ENCODE measurements at places on chromosomes 3 and 15.

- DNase-seq: no peak
Observed at GRCh38 chr3:170780471-170780870, 89.5 kb downstream of the RPL22L1 start.

DNA sequence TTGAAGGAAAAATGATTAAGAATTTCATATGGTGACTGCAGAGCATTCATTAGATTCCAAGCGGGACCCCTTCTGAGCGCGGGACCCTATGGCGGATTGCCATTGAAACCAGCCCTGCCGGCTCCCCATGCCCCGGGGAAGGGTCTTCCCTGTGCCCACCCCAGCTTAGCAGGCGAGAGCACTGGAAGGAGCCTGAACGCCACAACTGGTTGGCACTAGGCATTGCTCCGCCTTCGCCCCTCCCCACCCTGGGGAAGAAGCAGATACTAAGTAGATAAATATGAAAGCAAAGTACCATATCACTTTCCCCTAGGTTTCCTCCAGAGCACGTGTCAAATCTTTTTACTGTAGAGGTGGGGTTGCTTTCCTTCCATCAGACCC lies 70.7 kb downstream of the CYP19A1 start:
- no peak for DNase-seq

- no peak for DNase-seq
Observed at GRCh38 chr3:26587571-26587970, 35.0 kb upstream of the LRRC3B start.

DNA sequence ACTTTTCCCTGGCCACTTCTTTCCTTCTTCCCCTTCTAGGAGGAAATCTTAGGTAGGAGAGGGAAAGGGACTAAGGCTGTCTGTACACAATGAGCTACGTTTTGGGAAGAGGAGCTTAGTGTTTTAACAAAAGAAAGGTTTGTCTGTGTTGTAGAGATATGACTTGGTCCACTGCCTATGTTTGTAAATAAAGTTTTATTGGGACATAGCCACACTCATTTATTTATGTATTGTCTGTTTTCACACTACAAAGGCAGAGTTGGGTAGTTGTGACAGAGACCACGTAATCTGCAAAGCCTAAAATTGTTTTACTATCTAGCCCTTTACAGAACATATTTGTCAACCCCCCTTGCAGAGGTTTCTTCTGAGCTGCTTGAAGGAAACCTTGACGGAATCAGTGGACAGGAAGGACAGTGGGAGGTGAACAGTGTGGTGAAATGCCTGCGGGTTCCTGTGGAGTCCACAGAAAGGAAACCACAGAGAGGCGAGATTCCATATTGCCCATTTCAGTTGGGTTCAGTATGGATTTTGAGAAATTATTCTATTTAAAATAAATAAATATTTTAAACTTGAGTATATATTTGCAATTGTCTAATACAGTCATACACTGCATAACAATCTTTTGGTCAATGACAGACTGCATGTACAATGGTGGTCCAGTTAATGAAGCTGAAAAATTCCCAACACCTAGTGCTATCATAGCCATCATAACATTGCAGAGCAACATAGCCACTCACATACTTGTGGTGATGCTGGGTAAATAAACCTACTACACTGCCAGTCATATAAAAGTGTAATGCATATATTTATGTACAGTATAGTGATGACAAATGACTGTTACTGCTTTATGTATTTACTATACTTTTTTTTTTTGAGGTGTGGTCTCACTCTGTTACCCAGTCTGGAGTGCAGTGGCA lies 157.9 kb upstream of the NUDT16 start:
- DNase-seq: no peak

DNA sequence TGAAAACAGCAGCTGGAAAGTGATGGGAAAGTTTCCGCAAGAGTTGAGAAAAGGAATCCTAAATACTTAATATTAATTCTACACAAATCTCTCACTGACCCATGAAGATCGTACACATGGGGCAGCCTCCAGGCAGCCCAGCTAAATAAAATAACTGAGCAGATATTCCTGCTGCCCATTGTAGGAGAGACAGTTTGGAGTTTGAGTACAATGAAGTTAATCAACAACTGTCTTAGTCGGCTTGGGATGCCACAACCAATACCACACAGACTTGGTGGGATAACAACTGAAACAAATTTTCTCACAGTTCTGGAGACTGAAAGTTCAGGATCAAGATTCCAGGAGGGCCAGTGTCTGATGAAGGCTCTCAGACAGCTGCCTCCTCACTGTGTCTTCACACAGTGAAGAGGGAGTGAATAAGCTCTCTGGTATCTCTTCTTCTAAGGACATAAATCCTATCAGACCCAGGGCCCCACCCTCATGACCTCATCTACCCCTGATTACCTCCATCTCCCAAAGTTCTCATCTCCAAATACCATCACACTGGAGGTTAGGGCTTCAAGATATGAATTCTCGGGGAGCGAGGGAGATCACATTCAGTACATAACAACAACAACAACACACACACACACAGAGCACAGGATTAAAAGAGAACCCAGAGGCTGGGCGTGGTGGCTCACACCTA lies 9.7 kb downstream of the TRPM7 start:
- no peak for DNase-seq

DNA sequence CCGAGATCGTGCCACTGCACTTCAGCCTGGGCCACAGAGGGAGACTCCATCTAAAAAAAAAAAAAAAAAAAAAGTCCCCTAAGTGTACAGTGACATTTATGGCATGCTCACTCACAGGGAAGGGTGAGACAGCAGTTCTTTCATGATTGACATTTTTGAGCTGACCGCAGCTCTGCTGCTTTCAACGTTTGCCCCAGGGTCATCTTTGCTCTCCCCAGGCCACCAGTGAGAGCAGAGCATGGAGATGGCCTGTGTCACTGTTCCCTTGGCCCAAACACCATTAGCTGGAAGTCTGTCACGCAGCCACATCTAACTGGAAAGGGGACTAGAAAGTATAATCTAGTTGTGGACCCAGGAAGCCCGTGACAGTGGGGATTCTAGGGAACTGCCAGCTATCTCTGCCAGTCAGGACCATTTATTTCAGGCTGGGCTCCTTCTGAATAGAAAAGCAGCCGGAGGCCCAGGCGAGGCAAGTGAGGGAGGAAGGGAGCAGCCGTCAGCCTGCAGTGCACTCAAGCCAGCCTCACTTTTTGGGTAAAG lies 193.4 kb upstream of the HES1 start:
- DNase-seq: no peak

DNA sequence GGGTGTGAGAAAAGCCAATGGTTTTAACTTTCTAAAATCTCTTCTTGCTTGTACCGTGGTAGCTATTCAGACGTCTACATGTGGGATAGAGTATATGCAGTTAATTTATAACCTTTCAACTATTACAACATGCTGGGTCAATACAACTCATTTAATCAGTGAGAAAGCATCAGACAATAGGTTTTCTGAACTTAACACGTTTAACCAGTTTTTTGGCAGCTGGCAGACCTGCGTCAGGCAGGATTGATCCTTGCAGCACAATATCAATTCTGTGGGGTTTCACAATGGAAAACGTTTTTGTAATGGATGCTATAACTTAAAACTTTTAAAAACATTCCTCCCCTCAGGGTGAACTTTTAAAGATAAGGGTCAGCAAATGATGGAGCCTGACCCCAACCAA lies 6.5 kb downstream of the GNB5 start:
- DNase-seq: no peak

DNA sequence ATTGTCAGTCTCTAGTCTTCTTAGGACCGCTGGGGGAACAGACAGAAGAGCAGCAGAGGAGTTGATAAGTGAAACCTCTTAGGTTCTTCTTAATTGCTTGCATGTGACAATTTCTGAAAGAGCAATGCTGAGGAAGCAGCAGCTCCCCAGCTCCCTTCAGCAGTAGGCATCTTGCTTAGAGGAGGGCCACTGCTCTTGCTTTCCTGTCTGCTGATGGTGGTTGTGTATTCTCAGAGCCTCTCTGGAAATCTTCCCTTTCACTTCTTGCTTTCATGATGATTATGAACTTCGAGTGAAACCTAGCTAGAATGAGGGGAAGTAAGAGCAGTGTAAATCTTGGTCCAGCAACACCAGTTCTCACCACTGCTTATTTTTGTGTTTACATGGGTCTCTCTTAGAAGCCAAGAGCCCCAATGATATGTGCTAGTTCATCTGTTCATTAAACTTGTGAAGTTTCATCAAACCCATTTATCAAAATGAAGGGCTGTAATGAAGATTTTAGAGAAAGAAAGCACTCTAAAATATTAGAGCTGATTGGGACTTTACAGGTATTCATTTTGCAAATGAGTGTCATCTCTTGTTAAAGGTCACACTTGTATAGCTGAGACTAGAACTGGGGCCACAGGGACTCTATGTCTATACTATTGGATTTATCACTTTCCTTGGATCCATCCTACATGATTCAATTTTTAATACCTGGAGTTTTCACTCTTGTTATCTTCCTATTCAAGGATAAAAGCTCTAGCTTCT lies 246.7 kb downstream of the LPP start:
- DNase-seq: no peak

DNA sequence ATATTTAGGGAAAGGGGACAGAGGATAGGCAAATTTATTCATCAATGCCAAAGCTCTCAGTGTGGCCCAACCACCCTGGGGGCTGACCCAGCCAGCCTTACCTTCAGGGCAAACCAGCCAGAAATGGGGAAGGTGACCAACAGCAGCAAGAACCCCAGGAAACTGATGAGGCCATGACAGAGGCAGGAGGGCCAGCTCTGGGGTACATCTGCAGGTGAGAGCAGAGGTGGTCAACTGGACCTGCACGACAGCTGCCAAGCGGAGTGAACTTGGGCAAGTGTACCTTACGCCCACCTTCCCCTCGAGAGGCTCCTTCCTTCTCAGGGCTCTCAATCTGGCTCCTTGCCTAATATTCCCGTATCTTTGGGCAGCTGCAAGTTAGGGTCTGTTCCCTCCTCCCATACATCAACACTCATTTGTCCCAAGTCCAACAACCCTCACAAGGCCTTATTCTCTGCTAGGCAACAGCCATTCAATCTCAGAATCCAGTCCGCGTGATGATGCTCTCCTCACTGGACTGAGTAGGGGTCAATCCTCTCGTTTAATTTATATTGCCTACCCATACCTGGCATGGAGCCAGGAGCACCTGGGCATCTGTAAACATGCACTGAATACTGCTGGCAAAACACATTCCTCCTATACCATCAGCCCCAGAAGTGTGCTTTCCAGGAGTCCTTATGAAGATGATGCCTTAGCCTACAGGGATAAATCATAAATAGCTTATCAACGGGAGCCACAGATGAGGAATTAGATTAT lies 1.7 kb downstream of the STOML1 start:
- no peak for DNase-seq

GRCh38 chr15:65067645-65068402 lies at the start of gene RASL12:
Gene RASL12 (minus strand): TSS chr15:65067991. CDS start chr15:65067835, 156 bp downstream.
- no peak for DNase-seq

- no peak for DNase-seq
Observed at GRCh38 chr3:46845397-46845859, 17.8 kb downstream of the MYL3 start.

DNA sequence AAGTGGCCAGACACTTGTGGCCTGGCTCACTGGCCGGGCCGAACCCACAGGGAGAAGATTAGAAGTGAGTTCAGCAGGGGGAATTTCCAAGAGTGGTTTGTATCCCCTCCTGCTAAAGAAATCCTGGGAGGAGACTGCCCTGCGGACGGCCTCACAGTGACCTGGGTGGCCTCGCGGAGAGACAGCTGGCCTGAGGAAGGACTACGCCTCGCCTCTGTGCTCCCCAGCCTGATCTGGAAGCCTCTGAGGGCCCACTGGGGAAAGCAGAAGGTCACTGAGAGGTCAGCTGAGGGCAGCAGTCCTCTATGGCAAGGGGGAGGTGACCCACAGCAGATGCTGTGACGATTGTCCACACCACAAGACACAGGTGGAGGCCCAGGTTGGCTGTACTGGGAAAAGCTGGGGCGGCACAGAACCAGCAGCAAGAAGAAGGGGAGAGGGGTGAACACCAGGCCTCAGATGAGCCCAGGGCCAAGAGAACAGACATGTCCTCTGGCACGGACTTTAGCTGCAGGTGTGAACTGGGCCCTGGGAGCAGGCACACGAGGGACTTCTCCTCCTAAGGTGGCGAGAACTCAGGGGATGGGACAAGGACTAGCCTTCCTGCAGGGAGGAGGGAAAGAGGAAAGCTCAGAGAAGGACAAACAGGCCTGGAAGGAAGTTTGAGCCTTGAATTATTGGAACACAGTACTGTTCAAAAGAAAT lies 37.2 kb upstream of the DLG1 start:
- DNase-seq: no peak

GRCh38 chr3:62950210-62950609 lies 75.0 kb upstream of the CADPS start:
- DNase-seq: no peak

- DNase-seq: no peak
Observed at GRCh38 chr3:112027826-112028225, 6.7 kb upstream of the TMPRSS7 start.

DNA sequence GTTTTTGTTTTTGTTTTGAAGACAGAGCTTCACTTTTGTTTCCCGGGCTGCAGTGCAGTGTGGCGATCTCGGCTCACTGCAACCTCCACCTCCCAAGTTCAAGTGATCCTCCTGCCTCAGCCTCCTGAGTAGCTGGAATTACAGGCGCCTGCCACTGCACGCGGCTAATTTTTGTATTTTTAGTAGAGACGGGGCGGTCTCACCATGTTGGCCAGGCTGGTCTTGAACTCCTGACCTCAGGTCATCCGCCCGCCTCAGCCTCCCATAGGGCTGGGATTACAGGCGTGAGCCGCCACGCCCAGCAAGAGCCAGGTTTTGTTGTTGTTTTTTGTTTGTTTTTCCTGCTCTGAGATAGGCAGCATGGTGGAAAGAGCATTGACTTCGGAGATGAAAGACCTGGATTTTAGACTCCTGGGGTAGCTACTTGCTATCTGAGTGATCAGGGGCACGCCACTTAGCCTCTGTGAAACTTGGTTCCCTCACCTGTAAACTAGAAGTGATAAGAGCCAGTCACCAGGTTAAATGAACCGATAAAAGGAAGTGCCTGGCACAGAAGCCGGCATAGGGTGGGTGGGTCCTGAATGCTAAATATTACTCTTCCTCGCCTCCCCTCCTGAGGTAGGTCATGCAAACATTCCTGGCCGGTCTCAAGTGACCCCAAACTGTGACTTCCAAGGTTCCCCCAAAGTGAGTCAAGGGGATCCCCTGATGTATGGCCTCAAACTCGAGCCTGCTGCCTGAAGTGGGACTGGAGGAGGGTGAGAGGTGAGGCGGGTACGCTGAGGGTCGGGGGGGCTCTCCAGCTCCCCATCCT lies 62.9 kb upstream of the MCF2L2 start:
- DNase-seq: no peak

DNA sequence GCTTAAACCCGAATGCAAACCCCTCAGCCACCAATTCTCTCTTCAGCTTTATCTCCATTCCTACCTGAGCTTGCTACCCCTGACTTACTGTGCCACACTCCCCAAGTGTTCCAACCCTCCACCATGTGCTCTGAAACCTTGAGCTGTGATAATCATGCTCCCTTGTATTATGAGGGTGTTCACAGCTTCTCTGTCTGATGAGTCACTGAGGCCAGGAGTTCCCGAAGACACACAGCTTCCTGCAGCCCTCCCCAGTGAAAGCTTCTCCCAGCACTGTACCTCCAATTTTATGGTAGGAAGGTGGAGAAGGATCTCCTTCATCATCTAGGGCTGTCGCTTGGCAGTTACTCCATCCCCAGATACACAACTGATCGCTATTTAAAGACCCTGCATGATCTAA lies 24.9 kb downstream of the STAC start:
- DNase-seq: no peak

Data from coronary artery (tissue), 2 donors.